Activated CD4-positive, alpha-beta T cell treated with anti-CD3 and anti-CD28 coated beads, Interleukin-2, amount 10 ng/mL, durations not matched to agents 24 days and 14 days (primary cell): ENCODE measurements at places on chromosomes 3 and 15.

- H3K27me3 ChIP-seq = no peaks in the 10 kb centered on the region
- no peaks in the 10 kb centered on the region for H3K4me1 ChIP-seq
- no peak for DNase-seq
- no peak overlapping the region for H3K4me3 ChIP-seq
- no peaks in the 10 kb centered on the region for H3K36me3 ChIP-seq
- H3K27ac ChIP-seq = no peak overlapping the region
These were observed 553.1 kb downstream of the FHIT start for GRCh38 chr3:60698117-60698516.

DNA sequence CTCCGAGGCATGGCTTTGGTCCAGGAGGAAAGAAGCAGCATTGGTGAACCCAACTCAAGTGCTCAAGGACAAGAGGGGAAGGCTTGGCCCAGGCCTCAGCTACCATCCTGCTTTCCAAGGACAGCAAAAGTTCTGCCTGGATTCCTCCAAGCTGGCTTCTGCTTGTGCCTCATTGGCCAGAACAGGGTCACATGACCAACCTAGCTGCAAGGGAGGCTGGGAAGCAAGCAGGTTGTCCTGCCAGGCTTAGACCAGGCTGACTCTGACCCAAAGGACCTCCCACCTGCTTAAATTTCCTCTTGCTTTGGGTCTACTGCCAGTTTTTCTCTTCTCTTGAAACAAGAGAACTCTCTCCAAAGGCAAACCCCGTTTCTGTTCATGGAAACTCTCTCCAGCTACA, 70.7 kb downstream of the RPN1 start:
- no peaks in the 10 kb centered on the region for H3K36me3 ChIP-seq
- H3K27ac ChIP-seq = no peak overlapping the region
- no peak for DNase-seq
- peaks cover 6% of the 10 kb centered on the region for H3K27me3 ChIP-seq
- H3K4me1 ChIP-seq = no peaks in the 10 kb centered on the region

DNA sequence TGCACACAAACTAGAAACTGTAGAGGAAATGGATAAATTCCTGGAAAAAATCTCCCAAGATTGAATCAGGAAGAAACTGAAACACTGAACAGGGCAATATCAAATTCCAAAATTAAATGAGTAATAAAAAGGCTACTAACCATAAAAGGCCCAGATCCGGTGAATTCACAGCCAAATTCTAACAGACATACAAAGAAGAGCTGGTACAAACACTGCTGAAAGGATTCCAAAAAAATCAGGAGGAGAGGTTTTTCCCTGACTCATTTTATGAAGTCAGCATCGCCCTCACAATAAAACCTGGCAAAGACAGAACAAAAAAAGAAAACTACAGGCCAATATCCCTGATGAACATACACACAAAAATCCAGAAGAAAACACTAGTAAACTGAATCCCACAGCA, 462.4 kb upstream of the THBS1 start:
- H3K27me3 ChIP-seq = peaks cover 22% of the 10 kb centered on the region
- no peak overlapping the region for H3K27ac ChIP-seq
- no peaks in the 10 kb centered on the region for H3K4me1 ChIP-seq
- no peaks in the 10 kb centered on the region for H3K36me3 ChIP-seq
- DNase-seq = no peak

DNA sequence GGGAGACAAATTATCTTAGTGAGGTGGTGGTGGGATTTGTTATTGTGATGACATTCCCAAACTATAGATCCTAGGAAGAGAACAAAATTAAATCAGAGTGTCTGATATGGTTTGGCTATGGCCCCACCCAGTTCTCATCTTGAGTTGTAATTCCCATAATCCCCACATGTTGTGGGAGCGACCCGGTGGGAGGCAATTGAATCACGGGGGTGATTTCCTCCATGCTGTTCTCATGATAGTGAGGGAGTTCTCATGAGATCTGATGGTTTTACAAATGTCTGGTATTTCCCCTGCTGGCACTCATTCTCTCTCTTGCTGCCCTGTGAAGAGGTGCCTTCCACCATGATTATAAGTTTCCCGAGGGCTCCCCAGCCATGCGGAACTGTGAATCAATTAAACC, 62.0 kb downstream of the RPL22L1 start:
- H3K36me3 ChIP-seq = no peaks in the 10 kb centered on the region
- H3K4me3 ChIP-seq = no peak overlapping the region
- H3K27me3 ChIP-seq = peaks cover 12% of the 10 kb centered on the region
- no peak for DNase-seq
- H3K4me1 ChIP-seq = peaks cover 4% of the 10 kb centered on the region
- no peak overlapping the region for H3K27ac ChIP-seq

DNA sequence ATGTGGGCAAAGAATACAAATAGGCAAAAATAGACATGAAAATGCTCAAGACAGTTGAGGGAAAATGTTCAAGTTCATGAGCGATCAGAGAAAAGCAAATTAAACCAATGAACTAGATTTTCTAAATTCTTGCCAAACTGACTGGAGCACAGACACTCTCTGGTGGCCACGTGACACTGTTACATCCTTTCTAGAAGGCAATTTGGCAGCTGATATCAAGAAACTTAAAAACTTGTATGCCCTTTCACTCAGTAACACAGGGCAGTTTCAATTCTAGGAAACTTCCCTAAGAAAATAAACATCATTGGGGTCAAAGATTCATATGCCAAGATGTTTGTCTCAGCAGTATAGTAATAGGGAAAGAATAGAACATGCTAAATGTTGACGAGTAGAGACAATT, 52.2 kb downstream of the ABHD5 start:
- H3K4me1 ChIP-seq = no peaks in the 10 kb centered on the region
- H3K27me3 ChIP-seq = peaks cover 3% of the 10 kb centered on the region
- no peak overlapping the region for H3K4me3 ChIP-seq
- no peak overlapping the region for H3K27ac ChIP-seq
- no peak for DNase-seq
- H3K36me3 ChIP-seq = no peaks in the 10 kb centered on the region

- no peak overlapping the region for H3K27ac ChIP-seq
- H3K27me3 ChIP-seq = no peaks in the 10 kb centered on the region
- no peaks in the 10 kb centered on the region for H3K36me3 ChIP-seq
- no peak for DNase-seq
- no peaks in the 10 kb centered on the region for H3K4me1 ChIP-seq
These were observed 32.0 kb downstream of the CHL1 start for GRCh38 chr3:228442-229182.

DNA sequence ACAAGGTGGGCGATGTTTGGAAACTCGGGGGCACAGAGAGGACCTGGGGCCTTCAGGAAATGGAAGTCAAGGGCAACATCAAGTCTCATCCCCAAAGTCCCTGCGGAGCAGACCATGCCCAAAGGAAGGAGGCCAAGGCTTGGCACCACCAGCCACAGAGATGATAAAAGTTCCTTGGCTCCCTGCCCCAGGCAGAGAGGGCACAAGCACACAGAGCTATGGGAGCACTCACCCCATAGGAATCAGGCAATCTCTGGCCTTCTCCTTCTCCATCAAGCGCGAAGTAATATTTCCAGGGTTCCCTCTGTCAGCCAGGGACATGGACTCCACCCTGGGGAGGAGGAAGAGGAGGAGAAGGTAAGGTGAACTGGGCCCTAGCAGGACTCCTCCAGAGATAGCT, 7.9 kb downstream of the ACAA1 start:
- H3K4me3 ChIP-seq = no peak overlapping the region
- peaks cover 65% of the 10 kb centered on the region for H3K36me3 ChIP-seq
- no peaks in the 10 kb centered on the region for H3K27me3 ChIP-seq
- H3K27ac ChIP-seq = no peak overlapping the region

- peaks cover 14% of the 10 kb centered on the region for H3K4me1 ChIP-seq
- H3K27ac ChIP-seq = no peak overlapping the region
- H3K36me3 ChIP-seq = no peaks in the 10 kb centered on the region
- H3K27me3 ChIP-seq = peaks cover 3% of the 10 kb centered on the region
These were observed 36.7 kb upstream of the MRPS22 start for GRCh38 chr3:139307072-139307491.
